ENCODE measurements at places on chromosomes 16 and 17.

DNA sequence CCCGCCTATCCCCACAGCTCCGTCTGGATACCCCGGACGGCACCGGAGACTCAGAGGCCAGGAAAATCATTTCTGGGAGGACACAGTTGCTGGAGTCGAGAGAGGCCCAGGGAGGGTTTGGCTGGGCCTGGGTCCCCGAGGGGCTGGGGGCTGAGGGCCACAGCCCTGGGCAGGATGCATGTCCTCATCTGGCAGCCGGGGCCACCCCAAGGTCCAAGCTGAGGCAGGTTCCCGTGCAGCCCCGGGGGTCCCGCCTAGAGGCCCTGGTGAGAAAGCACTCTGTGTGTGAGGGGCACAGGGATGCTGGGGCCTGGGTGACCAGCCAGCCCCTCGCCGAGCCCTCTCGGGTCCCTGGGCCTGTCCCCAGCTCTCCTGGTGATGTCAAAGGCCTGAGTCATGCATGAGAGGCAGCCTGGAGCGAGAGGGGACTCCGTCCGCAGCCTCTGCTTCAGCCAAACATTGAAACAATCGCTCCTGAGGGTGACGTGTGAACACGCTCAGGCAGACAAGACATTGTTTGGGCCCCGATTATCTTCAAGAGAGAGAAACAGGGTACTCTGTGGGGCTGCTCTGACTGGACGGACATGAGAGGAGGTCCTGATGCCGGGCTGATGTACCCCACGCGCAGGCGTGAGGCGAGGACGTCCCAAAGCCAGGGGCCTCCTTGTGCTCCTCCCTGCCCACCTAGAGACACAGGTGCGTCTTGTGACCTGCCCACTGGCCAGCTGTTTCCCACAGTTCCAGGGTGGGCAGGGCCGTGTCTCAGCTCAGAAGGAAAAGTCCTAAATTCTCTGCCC, 25.8 kb upstream of the C1QTNF8 start:
- no peak for DNase-seq

DNA sequence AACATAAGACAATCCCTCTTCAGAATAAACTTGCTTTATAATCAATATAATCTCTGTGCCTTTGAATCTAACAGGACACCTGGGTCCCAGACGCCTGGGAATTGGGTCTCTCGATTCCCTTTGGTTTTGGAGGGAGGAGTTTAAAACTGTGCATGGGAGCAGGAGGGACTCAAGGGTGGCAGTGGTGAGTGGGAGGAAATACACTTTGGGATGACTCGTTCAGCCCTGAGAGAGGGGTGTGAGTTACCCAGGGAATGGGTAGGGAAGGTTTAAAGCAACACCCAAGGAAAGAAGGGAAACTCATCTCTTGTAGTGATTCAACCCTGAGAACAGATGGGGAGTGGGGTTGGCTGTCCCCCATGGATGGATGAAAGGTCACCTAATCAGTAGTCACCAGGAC, 1.6 kb downstream of the RANGRF start:
- no peak for DNase-seq

DNA sequence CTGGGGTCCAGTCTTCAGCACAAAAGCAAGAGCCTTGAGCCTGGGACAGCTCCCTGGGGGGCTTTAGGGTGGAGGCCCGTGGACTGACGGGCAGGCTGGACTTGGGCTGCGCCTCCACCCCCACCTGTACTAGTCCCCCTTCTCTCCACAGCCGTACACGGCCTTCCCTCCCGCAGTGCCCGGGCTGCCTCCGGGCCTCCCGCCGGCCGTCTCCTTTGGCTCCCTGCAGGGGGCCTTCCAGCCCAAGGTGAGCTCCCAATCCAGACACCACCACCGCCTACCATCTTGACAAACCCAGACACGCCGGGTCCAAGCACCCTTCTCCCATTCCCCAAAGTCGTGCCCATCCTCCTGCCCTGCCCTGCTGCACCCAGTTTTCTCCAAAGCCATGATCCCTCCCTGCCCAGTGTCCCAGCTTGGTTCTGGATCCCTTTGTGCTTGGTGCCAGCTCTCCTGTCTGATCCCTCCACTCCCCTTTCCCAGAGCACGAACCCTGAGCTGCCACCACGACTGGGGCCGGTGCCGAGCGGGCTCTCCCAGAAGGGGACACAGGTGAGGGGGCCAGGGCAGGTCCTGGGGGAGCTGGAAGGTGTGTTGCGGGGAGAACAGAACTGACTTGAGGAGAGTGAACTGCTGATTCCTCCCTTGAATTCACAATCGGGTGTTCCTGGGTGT, 7.1 kb downstream of the FBRS start:
- DNase-seq, result no peak

DNA sequence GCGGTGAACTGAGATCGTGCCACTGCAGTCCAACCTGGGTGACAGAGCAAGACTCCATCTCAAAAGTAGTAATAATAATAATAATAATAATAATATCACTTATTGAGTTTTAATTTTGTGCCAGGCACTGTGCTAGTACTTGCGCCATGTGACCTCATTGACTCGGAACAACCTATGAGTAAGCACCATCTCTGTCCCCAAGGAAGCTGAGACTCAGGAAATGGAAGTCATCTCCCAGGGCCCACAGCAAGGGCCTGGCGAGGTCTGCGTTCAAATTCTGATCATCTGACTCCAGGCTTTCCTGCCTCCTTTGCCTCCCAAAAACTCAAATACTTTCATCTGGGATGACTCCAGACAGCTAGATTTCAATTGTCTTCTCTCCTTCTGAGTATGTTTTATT, 162.9 kb downstream of the SEC14L1 start:
- no peak for DNase-seq

GRCh38 chr16:47311738-47312505, 148.9 kb downstream of the ITFG1 start:
- DNase-seq, result no peak

GRCh38 chr17:29645515-29646051, 22.9 kb upstream of the CORO6 start:
- peak; percentile 49 for DNase-seq

DNA sequence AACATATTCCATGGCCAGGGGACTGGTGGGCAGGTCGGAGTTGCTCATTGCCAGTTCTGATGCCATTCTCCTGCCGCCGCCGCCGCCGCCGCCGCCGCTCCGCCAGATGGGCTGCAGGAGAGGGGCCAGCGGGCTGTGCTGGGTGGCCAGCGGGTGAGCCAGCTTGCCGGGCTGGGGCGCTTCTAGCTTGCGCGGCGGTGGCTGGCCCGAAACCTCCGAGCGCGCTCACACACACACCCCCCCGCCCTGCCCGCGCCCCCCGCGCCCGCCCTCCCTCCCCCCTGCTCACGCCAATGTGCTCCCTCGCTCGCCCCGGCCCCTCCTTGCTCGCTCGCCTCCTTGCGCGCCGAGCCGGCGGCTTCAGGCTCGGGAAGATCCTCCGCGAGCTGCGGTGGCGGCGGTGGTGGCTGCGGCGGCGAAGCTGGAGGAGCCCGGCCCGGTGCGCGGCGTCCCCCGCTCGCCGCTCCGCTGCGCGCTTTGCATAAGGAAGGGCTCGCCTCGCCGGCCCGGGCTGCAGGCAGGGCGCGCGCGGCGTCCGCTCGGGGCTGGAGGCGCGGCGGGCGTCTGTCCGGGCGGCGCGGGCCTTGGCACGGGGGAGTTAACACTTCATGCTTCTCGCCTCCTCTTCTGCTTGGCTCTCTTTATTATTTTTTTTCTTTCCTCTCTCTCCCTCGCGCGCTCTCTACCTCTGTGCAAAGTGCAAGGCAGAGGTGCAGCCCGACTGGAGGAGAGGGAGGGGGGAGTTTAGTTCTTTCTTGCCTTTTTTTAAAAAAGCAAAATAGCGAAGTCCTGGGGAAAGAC, 500 bp downstream of the MAF start:
- DNase-seq, result no peak

GRCh38 chr17:7408252-7408727, 645 bp downstream of the NLGN2 start:
- no peak for DNase-seq

GRCh38 chr17:80244871-80245509, 15.7 kb upstream of the RNF213 start:
- DNase-seq, result no peak

- no peak for DNase-seq
Measured at GRCh38 chr16:88456356-88457292, 3.5 kb downstream of the ZFPM1 start.

DNA sequence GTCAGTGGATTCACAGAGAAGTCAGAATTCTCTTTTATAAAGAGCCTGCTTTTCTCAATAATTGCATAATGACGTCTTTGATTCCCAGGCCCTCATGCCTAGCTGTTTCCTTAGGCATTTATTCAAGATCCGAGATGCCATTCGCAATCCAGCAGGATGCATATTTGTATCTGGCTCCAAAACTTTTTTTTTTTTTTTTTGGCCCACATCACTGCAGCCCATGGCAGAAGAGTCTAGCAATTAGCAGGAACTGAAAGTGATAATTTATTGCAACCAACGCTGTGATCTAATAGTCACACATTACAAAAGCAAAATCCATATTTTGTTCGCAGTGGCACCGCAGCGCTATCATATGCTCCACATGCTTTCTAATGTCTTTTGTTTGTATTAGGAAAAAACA, 503.4 kb downstream of the MAF start:
- DNase-seq, result no peak

GRCh38 chr17:51103050-51103449, 17.6 kb downstream of the SPAG9 start:
- DNase-seq, result no peak

- DNase-seq, result no peak
Measured at GRCh38 chr17:77428749-77429368, 288.1 kb downstream of the SEC14L1 start.

- peak; percentile 66 for DNase-seq
Measured at GRCh38 chr16:56625943-56626654, 518 bp downstream of the MT1E start.

DNA sequence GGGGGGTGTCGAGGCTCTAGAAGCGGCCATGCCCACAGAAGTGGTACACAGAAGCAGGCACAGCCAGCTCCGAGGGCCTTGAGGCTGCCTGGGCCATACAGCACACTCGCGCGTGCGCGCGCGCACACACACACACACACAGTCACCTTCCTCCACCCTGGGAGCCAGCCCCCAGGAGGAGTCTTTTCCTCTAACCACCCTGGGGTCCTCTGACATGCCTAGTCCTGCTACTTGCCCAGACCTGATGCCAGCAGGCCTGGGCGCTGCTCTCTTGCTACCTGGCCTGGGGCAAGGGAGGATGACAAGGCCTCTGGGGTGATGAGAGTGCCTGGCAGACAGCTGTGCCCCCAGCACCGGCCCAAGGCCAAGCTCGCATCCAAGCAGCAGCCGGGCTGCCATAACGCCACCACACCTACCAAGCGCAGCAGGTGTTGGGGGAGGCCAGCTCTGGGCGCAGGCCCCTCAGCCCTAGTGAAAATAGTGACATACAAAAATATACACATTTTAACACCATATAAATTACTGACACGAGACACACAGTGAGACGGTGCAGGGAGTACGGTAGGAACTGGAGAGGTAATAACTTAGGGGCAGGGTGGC, 41.1 kb downstream of the TSC2 start:
- DNase-seq, result no peak

GRCh38 chr16:54062361-54063278, 224.0 kb downstream of the IRX3 start:
- DNase-seq, result no peak

GRCh38 chr17:58327363-58328194, 1.0 kb downstream of the TSPOAP1 start:
- DNase-seq, result no peak

GRCh38 chr17:68320943-68321555, 29.8 kb downstream of the ARSG start:
- no peak for DNase-seq

GRCh38 chr16:74939688-74940087, 45.2 kb downstream of the WDR59 start:
- DNase-seq, result no peak

GRCh38 chr17:9175700-9176467, 154.6 kb downstream of the NTN1 start:
- DNase-seq, result no peak

GRCh38 chr16:83806036-83806435, 1.7 kb upstream of the HSBP1 start:
- DNase-seq, result no peak

DNA sequence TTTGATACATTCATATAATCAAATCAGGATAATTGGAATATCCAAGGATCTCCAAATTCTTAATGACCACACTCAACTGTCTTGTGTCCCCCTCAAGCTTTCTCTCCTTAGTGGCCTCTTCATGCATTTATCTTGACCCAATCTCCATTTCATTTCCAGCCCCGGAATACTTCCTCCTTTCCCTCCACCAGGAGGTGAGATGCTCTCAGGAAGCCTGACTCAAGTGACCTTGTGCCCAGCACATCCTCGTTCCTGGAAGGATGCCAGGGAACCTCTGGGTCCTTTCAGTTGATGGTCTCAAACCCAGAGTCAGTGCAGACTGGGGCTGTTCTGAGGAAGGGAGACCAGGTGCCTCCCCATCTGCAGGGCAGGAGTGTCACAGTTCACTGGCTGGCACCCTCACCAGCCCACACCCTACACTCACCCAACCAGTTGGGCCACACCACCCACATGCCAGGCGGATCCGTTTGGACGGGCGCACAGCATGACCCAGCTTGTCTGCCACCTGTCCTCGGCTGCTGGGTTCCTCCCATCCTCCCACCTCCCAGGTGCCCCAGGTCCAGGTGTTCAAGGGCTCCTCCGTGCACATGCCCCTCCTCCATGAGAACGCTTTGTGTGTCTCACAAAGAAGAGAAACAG, 14.0 kb upstream of the EMP2 start:
- DNase-seq, result no peak

DNA sequence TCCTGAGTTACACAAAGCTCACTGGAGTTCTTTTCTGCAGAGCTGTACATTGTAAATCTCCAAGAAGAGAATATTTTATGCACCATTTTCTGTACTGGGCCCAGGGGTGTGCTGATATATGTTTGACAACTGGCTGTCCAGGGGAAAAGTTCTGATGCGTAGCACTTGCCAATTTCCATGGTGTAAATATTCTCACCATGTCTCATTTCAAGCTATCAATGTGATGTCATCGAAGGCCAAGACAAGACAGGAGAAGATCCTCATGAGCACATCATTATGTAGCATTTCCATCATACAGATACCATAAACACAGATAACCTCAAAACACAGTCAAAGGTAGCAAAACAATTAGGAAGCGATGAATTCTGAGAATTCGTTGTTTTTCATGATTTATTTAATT, 18.9 kb downstream of the CDH5 start:
- no peak for DNase-seq

DNA sequence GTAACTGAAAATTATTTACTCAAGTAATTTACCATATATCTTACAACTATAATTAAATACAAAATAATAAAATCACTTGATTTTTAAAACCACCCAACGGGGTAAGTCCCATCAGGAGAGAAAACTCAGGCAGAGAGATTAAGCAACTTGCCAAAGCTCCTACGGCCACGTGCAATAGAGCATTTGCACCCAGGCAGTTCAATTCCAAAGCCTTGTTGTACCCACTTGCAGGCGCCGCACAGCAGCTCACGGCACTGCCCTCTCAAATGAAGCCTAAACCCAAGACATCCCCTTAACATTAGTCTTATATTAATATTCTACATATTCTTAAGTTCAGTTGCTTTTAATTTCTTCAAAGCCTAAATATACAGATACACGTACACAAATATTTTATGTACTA, 75.7 kb downstream of the SPAG9 start:
- no peak for DNase-seq
